ENCODE measurements at places on chromosomes 4 and X. TPM values are rescaled to one million over a fixed set of nuclear protein-coding genes. Genes with fewer than 3 reads are reported as not detected.

The COL25A1 gene
- total RNA-seq: not detected

The GPR119 gene
- not detected for total RNA-seq

The HCFC1 gene
- total RNA-seq: 40.4 TPM

The SMARCAD1 gene
- 16.1 TPM for total RNA-seq

The COX7B2 gene
- total RNA-seq: not detected

The TEX13B gene
- total RNA-seq: not detected

The GPAT3 gene
- 46.2 TPM for total RNA-seq

The FHDC1 gene
- 0.47 TPM for total RNA-seq

The SYTL4 gene
- total RNA-seq: 3.0 TPM

The WDR17 gene
- total RNA-seq: 1.8 TPM

The GAGE12H gene
- not detected for total RNA-seq

The ERAS gene
- total RNA-seq: not detected

The CENPVL1 gene
- not detected for total RNA-seq

The SLC25A43 gene
- 35.2 TPM for total RNA-seq

The FDCSP gene
- not detected for total RNA-seq

The BTC gene
- 0.76 TPM for total RNA-seq

The IGSF1 gene
- 0.39 TPM for total RNA-seq

The LGI2 gene
- 0.43 TPM for total RNA-seq

The PNMA3 gene
- 0.15 TPM for total RNA-seq

The PASD1 gene
- total RNA-seq: not detected

The SULT1E1 gene
- not detected for total RNA-seq

The DCK gene
- 21.9 TPM for total RNA-seq

The SPANXN4 gene
- total RNA-seq: not detected

The STK26 gene
- 9.6 TPM for total RNA-seq

The TCP11X2 gene
- total RNA-seq: not detected

Data from A549 treated with DMSO at 1 μM for 4 hours (cell line).